ENCODE measurements at places on chromosomes 6 and 20. TPM values are rescaled to one million over a fixed set of nuclear protein-coding genes. Genes with fewer than 3 reads are reported as not detected.
A peak's percentile ranks its signal among the peaks of the same experiment; 100 is the strongest.

Gene MRPL2
- 54.7 TPM for total RNA-seq

Gene SGK2
- total RNA-seq = 0.72 TPM

Gene NRSN1
- not detected for total RNA-seq

Gene HCK
- total RNA-seq = not detected

DNA sequence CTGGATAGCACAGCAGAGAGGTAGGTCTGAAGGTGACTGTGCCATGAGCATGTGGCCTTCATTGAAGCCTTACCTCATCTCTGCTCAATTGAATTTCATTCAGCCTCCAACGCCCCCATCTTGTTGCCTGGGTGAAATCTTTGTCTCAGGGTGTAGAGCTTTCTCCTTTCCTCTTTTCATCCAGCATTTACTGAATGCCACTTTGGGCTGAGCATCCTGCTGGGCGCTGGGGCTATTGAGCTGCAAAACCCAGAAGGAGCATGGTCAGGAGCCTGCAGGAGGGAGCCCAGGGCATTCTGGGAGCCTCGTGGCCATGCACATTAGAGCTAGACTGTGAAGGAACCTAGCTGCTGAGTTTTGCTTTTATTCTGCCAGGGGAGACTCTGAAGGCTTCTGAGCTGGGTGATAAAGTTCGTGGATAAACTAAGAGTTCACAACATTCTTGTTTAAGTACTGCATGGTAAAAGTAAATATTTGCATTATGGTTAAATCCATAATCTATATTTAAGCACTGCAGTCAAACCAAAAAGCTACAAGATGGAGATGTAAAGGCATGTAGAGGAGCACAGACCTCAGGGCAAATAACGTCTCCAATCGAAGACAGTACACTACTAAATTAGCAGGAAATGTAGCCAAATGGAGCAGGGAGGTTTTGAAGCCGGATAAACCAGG is 13.2 kb upstream of the ASXL1 start:
- DNase-seq = no peak

DNA sequence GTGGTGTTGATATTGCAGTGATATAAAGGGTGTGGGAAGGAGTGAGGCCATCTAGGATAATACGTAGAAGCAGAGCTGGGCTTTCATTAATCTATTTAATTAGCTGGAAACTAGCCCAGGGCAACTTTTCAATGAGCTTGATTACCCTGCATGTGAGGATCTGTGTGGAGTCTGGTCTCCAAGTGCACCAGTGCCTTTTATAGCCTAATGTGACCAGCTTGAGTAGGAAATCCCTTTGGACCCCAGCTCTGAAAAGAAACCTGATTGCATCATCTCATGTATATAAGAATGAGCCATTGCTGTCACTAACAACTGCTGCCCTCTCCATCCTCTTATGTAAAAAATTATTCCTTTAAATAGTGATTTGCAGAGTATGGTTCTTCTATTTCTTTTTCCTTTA is 72.6 kb downstream of the CD109 start:
- no peak for DNase-seq

DNA sequence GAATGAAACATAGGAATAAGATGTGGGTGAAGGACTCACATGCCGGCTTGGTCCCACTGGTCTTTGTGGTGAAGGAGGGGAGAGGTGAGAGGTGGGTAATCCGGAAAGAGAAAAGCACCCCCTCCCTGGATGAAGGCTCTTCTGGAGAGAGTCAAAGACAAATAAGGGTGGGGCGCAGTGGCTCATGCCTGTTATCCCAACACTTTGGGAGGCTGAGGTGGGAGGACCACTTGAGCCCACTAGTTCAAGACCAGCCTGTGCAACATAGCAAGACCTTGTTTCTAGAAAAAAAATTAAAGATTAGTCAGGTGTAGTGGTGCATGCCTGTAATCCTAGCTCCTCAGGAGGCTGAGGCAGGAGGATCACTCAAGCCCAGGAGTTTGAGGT is 3.1 kb downstream of the LTB start:
- DNase-seq = no peak

- no peak for DNase-seq
Measured at GRCh38 chr20:22100686-22101085, 395.2 kb downstream of the PAX1 start.

DNA sequence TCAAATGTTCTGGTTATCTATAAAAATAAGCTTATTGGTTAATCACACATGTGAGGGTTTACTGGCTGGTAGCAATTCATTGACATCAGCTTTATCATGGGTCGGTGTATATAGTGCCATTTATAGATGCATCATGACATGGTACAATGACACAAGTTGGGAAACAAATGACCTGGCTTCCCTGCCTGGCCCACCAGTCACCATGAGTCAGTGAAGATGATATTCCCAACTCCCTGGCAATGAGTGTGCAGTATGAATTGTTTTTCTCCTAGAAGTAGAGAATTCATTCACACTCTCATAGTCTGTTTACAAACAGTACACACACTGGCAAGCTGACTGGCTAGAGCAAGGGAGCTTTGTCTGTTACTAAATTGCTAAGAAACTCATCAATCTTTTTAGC is 37.2 kb upstream of the CALHM6 start:
- DNase-seq = peak; percentile 6

GRCh38 chr6:36028877-36029324 is 1.3 kb downstream of the MAPK14 start:
- peak; percentile 88 for DNase-seq

GRCh38 chr6:34200340-34200971 is 36.2 kb upstream of the HMGA1 start:
- DNase-seq = no peak

GRCh38 chr20:39358052-39358451 is 395.9 kb downstream of the DHX35 start:
- no peak for DNase-seq

- no peak for DNase-seq
Measured at GRCh38 chr6:47247227-47247797, 62.4 kb downstream of the TNFRSF21 start.

- no peak for DNase-seq
Measured at GRCh38 chr6:134535831-134536230, 217.9 kb upstream of the SGK1 start.

- DNase-seq = no peak
Measured at GRCh38 chr6:158758451-158758860, 60.7 kb downstream of the EZR start.

- peak; percentile 51 for DNase-seq
Measured at GRCh38 chr20:22583773-22584521, 425 bp downstream of the FOXA2 start.

GRCh38 chr20:15594158-15594695 is 979.0 kb downstream of the KIF16B start:
- DNase-seq = no peak

DNA sequence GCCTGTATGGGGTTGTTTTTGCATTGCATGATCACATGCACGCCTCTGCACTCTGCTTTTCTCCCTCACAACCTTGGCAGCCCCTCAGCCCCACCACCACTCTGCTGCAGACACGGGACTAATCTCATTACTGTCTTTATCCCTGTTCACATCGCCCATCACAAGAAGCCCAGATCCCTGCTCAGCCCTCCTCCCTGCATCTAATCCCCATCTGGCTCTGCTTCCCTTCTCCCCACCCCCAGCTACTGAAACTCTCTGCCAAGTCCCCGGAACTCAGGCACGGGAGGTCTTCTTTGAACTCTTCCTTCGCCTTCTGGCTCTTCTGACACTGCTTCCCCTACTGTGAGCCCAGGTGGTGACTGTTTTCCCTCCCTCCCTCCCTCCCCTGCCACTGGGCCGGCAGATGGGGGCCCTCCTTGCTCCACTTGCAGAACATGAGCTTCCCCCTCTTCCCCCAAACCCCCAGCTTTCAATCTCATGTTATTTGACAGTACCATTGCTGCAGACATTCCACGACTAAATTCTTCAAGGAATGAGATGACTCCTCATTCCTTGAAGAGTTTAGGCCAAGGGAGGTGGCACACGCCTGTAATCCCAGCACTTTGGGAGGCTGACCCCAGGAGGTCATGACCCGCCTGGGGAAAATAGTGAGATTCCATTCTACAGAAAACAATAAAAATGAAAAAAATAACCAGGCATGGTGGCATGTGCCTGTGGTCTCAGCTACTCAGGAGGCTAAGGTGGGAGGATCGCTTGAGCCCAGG is 21.9 kb upstream of the TULP1 start:
- no peak for DNase-seq

- no peak for DNase-seq
Measured at GRCh38 chr6:155067956-155068615, 73.0 kb downstream of the TIAM2 start.
